CD4-positive, alpha-beta T cell treated with Interferon gamma for 1 hour (primary cell): ENCODE measurements at places on chromosomes 6 and 20.
A peak's percentile ranks its signal among the peaks of the same experiment; 100 is the strongest.

GRCh38 chr6:163338671-163339405 lies 75.7 kb upstream of the QKI start:
- DNase-seq: no peak

- no peak for DNase-seq
Observed at GRCh38 chr20:22908944-22909343, 126.2 kb upstream of the SSTR4 start.

DNA sequence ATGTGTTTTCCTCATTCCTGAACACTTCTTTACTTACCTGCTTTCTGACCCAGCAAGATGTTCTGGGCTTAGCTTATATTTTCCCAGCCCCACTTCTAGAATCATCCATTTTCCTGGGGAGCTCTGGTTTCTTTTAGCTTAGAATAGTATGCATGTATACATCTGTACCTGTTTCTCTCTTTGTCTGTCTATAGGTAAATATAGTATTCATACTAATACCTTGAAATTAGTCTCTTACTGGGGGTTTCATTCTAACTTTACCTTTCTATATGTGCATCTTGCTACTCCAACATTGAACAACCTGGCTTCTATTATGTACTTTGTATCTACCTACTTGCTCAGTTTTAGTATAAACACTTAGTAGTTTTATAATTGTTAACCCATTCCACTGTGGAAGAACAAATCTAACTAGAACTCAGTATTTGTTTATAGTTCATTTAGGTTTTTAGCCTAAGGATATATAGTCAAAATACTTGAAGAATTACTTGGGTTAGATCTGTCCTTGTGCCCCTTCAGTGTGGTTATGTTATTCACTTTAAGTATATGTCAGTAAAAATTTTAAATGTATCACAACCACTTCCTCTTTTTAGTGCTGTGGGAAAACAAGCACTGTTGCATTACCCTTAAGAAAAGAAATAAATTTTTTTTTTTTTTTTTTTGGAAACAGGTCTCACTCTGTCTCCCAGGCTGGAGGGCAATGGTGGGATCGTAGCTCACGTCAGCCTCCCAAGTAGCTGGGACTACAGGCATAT lies 54.0 kb downstream of the ASXL1 start:
- no peak for DNase-seq

- DNase-seq: no peak
Observed at GRCh38 chr20:61397790-61398189, 145.7 kb downstream of the CDH4 start.

- no peak for DNase-seq
Observed at GRCh38 chr20:57287901-57288300, 21.5 kb upstream of the BMP7 start.

- DNase-seq: no peak
Observed at GRCh38 chr20:17957505-17958363, 10.9 kb downstream of the SNX5 start.

DNA sequence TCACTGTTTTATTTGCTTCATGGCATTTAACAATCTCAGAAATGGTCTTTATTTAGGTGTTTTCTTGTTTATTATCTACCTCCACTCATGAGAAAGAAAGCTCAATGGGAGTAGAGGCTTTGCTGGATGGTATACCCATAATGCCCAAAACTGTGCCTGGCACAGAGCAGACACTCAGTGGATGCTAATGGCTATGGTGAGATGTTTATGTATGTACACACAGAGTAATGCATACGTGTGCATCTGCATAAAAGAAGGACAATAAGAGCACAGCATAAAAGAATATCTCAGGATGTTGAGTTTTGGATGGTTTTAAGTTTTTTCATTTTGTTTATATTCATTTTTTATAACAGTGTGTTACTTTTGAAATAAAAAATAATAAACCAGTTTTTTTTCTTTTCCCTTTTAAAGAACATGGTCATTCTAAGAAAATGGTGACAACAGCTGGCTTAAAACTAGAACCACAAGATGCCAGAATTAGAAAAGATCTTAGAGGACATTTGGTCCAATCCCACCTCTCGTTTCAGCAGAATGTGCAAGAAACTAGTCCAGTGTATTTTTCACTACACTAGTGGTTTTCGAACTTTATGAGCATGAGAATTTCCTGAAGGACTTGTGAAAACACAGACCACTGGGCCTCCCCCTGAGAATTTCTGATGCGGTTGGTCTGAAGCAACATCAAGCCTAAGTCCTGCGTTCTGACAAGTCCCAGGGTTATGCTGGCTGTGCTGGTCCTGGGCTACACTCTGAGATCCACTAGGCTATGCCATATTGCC lies 131.9 kb downstream of the FYN start:
- DNase-seq: no peak

GRCh38 chr6:37134036-37134395 lies 35.9 kb upstream of the PIM1 start:
- no peak for DNase-seq

- DNase-seq: no peak
Observed at GRCh38 chr6:48713612-48714011, 602.6 kb upstream of the PTCHD4 start.

DNA sequence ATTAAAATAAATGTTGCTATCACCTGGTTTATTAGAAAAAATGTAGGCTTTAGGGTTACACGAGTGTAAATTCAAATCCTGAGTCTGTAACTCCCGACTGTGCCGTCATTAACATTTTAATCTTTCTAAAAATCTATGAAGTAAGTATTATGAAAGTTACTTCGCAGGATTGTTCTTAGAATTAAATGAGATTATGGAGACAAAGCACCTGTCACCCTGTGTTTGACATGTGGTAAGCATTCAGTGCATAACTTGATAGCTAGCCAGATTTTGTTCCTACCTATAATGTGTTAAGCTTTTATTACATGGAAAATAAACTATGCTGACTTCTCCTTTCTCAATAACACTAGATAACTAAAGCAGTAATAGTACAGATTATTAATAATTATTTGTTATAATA lies 429.7 kb upstream of the MMS22L start:
- no peak for DNase-seq

- DNase-seq: no peak
Observed at GRCh38 chr6:57068061-57068460, 21.6 kb downstream of the KIAA1586 start.

DNA sequence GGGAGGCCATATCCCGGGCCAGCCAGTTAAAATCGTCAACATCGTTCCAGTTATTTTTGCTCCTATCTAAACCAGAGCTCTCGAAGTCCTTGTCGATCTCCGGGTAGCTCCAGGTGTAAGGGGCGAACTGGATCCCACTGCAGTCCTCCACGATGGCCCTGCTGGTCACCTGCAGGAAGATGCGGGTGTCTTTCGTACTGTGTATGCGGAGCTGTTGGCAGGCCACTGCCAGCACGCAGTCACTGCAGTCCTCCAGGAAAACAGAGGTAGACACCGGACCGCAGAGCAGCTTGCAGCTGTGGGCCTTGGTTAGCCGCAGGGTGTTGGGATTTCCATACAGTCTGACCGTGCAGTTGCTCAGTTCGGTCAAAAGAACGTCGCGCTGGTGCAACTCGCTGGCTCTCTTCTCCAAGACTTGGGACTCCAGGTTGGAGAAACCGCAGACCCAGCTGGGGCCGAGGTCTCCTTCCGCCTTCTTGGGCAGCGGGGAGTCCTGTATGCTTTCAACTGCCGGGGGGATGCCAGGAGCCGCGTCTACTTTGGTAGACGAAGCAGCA lies 742 bp downstream of the TBCC start:
- peak; percentile 33 for DNase-seq

- no peak for DNase-seq
Observed at GRCh38 chr20:51902933-51903332, 100.6 kb upstream of the SALL4 start.

- no peak for DNase-seq
Observed at GRCh38 chr6:154370545-154370944, 13.9 kb upstream of the IPCEF1 start.

DNA sequence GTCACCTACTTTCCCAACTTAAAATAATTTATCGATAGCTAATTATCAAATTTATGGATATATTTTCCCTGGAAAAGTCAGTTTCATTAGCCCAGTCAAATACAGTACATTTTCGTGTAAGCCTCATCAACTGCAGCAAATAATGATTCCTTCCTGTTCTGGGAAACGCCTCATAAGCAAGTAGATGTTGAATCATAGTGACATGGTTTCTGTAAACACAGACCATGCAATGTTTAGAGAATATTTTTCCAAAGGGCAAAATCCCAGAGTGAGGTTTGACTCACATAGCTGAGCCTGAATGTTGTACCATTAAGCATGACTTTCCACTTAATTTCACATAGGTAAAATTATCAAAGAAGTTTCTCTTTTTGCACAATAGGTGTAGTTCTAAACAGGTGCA lies 16.7 kb upstream of the VNN1 start:
- DNase-seq: no peak

DNA sequence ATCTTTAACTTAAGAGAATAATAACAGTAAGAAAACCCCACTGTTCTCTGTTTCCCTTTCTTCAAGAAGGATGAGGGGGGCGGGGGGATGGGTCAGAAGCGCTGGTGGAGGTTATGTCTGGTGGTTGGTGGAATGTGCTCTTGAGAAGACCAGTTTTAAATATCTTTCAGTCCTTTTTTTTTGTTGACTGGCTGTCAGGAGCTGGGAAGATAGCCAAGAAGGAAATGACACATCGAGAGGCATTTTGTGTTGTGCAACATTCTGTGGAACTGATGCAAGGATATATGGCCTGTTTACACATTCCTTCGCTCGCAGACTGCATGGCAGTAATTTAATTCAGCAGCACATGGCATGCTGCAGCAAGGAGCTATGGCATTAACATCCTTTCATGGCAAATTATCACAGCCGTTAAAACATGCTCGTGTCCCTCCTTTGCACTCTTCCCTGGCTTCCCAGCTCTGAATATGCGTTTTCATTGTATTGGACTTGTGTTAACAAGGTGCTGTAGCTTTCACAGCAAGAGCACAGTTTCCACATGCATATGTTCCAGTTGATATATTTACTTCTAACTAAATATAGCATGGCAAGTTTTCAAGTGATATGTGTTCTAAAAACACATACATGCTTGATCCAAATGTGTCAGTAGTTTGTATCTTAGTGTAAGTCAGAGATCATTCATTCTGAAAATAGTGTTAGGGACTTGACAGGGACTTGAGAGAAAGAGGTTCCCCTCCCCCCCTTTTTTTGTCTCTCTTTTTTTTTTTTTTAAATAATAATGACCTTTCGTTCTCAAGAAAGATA lies 68.2 kb upstream of the SUPT3H start:
- DNase-seq: peak; percentile 44

DNA sequence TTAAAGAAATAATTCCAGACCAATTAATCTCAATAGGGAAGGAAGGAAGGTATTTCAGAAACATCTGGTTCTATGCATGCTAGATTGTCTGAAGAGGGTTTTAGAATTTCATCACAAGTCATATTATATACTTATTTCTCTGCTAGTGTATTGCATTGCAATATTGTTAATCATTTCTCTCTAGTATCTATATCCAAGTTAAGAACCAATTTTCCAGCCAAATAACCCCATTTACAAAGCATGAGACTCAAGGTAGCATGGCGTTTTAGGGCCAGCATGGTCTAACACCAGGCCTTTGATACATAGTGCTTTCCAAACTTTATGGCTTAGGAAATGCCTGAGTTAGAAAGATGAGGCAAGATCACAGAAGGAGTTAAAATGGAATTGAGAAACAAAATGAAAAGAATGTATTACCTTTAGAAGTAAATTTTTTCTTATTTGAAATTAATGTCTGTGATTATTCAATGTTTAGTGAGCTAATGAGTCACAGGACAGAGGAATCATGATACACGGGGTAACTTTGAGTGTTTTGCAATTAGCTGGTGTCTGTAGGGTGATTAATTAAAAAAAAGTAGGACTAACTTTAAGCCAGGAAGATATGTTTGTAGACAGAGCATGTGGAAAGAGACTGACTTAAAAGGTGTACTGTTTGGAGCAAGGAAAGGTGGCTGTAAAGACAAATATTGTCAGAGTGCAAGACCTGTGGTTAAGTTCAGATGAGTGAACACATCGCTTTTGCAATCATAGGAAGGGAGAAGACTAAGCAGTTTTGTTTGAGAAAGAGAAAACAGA lies 1006.2 kb upstream of the CITED2 start:
- DNase-seq: no peak

GRCh38 chr20:7399575-7399974 lies 540.7 kb downstream of the HAO1 start:
- no peak for DNase-seq

DNA sequence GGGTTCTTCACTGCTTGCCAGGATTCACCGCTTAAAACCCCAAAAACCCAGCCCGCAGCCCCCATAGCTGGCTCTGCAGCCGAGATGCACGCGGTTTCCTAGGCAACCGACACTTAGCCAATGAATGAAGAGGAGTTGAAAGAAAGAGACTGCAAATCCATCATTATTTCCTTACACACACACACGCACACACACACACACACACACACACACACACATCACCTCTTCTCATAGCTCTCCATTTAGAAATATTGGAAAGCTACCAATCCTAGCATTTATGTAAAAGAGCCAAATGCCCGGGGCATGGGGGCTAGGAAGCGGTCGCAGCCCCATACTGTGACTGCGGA lies 3.4 kb upstream of the TUBB2B start:
- no peak for DNase-seq

DNA sequence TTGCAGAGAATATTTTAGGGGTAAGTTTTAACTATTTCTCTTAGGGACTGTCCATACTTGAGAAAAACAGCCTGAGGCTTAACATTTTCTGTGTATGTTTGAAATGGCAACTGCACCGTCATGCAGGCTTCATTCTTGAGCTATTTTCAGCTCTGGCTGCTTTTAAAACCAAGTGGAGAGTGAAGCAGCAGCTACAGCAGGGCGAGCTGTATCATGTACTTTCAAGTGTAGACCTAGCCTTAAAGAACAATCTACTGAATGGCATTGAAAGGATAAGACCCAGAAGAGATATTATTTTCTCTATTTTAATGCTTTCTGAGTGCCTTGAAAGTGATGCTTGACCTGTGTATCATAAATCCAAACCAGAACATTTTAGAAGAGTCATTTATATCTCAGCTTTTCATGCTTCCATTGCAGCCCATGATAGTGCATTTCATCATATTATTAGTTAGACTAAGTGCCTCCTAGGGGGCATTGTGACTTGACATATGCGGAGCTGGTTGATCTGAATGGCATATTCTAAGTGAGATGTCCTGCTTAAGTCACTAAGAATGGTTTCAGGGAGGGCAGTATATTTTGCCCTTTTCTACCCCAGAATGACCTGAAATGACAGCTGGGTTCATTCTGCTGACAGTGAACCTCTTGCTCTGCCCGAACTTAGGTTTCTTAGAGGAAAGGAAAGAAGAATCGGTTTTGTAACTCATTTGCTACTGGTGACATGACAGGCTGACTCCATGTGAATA lies 85.3 kb downstream of the NKAIN2 start:
- DNase-seq: no peak
